A172 (cell line): ENCODE measurements at places on chromosomes 16 and 17.

DNA sequence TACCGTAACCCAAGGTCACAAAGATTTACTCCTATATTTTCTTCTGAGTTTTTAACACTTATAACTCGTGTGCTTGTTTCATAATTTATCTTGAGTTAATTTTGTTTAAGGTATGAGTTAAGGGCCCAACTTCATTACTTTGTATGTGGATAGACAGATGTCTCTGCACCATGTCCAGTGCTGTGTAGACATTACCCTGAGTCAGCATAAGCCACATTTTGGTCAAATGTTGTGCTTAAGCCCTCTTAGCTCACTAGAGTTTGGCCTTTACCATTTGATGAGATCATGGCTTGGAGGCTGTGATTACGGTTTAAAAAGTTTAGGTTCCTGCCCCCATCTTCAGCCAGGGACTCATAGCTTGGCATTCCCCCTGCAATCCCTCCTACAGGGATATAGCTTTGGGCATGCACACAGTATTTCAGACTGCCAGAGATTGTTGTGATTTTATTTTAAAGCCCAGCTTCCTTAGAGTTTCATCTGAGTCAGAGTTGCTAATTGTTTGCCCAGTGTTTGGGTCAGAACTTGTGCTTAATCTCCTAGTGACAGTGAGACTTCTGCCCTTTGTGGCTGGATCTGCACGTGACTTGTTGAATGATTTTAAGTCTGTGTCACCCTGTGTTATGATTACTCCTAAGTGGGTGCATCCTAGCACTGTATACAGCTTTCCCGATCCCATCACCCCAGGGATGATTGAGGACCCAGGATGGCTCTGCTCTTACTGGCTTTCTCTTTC, 393.1 kb downstream of the CNTNAP4 start:
- DNase-seq: no peak

DNA sequence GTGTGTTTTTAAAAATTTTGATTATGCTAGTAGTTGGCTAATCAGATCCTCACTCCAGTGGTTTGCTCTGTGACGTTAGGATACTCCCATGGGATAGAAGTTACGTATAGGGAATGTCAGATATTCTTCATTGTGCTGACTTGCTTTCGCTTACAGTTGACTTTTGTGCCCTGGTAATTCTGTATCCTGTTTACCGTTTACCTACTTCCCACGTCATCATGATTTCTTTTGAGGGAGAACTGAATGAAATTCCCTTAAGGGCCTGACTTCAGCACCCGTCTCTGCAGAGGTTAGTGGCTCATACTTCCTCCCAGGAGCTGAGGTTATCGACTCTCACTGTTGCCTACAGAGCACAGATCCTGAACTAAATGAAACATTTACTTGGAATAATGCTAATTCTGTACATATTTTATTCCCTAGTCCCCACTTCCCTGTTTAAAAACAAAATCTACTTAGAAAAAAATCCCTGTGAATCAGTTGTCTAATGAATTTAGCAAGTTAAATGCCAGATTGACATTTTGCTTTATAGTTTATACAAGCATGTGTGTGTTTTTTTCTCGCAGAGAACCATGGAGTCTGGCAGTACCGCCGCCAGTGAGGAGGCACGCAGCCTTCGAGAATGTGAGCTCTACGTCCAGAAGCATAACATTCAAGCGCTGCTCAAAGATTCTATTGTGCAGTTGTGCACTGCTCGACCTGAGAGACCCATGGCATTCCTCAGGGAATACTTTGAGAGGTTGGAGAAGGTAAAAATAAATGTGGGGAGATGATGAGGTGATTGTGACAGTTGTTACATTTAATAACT, 2.8 kb downstream of the PRKAR1A start:
- DNase-seq: no peak

DNA sequence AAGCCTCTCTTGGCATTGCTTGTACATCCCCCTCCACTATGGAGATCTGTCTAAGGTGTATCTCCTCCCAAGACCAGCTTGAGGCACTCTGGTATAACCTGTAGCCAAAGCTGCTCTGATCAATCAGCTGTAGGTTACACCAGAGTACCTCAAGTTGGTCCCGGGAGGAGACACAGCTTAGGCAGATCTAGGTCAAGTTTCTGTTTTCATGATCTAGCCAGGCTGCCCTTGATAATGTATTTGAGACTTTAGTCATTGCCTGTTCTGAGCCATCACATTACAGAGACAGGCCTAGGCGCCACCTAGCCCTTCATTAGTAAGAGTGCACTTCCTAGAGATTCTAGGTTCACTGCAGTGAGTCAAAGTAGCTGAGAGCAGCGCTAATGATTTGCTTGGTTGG, 31.4 kb downstream of the ASGR1 start:
- DNase-seq: no peak

DNA sequence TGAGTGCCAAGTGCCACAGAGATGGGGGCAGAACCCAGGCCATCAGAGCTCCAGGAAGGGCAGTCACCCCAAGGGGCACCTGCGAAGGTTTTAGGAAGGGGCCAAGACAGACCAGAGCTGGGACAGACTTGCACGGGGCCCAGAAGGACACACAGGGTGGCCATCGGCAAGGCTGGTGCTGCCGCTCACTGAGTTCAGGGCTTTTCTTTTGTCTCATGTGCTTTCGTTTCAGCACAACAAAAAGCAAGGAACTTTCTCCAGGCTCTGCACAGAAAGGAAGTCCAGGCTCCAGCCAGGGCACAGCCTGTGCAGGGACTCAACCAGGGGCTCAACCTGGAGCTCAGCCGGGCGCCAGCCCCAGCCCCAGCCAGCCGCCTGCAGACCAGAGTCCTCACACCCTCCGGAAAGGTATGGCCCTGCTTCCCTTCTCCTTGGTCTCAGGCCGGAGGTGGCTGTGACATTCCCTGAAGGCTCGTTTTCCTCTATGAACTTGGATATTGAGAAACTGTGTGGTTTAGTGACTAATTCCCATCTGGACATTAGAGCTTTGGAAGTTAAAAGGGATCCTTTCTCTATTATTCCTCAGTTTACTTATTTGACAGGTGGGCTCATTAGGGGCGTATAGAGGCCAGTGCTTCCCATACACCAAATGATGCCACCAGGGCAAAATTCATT, 37.9 kb downstream of the ELAC2 start:
- DNase-seq: no peak

GRCh38 chr17:16923097-16923903, 48.6 kb downstream of the TNFRSF13B start:
- no peak for DNase-seq

GRCh38 chr17:46167826-46168569, 25.2 kb downstream of the KANSL1 start:
- DNase-seq: no peak

DNA sequence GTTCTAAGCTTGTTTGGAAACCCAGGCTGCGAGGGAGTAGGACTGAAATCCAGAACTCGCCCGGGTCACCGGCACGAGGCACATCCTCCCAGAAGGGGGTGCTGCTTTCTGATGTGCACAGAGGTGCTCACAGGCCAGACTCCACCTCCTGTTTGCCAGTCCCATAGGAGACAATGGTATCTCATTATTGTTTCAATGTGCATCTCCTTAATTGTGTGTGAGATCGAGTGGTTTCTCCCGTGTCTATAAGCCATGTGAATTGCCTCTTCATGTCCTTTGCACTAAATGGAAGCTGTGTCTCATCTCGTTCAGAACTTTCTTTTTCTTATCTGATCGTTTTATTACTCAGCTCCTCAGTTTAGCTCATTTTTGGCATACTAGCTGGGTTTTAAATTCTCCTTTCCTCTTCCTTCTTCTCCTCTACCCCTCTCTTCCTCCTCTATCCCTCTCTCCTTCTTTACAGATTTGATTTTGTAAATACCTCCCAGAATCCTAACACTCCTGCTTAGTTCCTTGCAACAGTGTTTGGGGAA, 32.1 kb upstream of the PRKCB start:
- DNase-seq: peak; percentile 37

DNA sequence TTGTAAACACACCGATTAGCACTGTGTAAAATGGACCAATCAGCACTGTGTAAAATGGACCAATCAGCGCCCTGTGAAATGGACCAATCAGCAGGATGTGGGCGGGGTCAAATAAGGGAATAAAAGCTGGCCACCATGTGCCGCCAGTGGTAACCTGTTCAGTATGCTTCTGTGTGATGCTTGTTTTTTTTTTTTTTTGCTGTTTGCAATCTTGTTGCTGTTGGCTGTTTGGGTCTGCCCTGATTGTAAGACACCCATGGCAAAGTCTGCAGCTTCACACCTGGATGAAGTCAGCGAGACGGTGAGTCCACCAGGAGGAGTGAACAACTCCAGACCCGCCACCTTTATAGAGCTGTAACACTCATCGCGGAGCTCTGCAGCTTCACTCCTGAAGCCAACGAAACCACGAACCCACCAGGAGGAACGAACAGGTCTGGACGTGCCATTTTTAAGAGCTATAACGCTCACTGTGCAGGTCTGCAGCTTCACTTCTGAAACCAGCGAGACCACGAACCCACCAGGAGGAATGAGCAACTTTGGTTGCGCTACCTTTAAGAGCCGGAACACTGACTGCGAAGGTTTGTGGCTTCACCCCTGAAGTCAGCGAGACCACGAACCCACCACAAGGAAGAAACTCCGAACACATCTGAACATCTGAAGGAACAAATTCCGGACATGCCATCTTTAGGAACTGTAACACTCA, 85.0 kb upstream of the MED9 start:
- DNase-seq: peak; percentile 42

GRCh38 chr16:30904114-30904780, 7.8 kb downstream of the CTF1 start:
- no peak for DNase-seq

GRCh38 chr17:55576237-55576995, 65.2 kb upstream of the SMIM36 start:
- peak; percentile 78 for DNase-seq

- no peak for DNase-seq
Observed at GRCh38 chr17:64547319-64547718, 40.5 kb downstream of the CEP95 start.
